ENCODE measurements at places on chromosomes 16 and 17.

GRCh38 chr17:39658760-39659159, 6.4 kb upstream of the TCAP start:
- DNase-seq: no peak

DNA sequence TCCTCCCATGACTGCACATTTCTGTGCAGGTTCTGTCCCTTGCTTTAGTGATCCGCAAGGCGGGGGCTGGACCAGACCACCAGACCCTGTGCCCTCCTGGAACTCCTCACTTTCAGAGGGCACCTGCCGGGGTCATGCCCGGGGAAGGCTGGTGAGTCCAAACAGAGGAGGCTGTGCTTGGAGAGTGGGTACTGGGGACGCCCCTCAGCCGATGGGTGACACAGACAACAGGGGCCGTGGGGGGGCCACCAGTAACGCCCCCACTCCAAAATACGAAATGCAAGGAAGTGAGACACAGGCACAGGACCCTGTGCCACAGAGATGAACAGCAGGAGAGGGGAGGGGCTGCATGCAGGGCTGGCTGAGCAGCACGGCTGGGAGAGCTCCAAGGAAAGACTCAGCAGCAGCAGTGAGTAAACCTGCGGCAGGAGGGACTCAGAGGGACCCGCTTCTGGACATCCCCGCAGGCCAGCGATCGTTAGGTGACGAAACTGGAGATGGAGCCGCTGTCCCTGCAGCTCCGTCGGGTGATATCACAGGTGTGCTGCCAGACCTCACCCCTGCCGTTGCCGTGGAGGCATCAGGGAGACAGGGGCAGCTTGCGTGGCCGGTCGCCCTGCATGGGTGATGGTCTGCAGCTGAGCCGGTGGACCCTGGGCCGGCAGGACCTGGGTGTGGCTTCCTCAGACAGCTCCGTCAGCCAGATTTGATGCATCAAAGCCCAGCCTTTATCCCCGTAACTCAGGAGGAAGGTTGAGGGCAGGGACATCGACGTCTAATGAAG, 71.2 kb upstream of the GNG13 start:
- no peak for DNase-seq

DNA sequence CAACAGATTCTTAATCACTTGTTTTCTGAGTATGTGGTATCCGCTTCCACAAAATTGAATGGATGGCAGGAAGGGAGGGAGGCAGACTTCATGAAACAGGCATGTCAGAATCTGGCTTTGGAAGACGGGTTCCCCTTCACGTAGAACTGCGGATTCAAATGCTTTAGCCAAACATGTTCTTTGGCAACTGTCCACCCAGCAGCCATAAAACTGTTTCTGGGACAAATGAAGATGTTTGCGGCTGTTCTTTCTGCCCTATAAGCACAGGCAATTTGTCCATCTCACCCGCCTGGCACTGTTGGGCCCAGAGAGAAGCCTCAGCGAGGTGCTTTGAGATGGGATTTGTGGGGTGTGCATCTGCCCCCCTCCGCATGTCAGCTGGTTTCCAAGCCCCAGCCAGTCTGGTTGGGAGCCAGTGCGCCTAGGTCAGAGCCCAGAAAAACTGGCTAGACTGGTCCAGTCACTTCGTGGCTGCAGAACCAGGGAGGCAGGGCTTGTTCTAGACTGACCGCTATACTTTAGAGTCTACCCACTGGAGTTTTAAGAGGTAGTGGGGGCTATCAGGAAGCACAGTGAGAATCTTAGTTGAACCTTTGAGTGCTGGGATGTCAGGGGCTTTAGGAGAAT, 6.3 kb downstream of the CRHR1 start:
- DNase-seq: no peak

GRCh38 chr17:36812762-36813161, 124.5 kb upstream of the LHX1 start:
- DNase-seq: no peak

DNA sequence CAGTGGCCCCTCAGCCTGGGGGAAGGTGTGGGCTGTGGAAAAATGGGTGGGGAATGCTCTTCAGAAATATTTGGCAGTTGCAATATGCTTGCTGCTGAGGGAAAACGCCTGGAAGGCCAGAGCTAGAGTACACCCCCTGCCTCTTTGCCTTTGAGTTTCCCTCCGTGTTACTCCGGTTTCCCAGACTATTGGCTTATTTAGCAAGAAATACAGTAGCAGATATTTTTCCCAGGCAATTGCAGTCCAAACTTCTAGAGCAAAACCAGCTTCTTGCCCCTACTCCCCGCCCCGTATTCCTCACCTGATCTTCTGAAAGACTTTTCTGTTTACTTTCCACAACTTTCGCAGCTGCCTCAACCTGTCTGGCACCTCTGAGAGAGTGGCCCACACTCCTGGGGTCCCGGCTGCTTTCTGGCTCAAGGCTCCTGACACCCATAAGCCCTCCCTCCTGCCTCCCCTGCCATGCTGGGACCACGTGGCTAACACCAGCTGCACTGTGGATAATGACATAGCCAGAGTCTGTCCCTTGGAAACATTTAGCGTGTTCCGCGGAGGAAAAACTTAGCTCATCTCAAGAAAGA, 45.8 kb upstream of the HELZ start:
- no peak for DNase-seq

DNA sequence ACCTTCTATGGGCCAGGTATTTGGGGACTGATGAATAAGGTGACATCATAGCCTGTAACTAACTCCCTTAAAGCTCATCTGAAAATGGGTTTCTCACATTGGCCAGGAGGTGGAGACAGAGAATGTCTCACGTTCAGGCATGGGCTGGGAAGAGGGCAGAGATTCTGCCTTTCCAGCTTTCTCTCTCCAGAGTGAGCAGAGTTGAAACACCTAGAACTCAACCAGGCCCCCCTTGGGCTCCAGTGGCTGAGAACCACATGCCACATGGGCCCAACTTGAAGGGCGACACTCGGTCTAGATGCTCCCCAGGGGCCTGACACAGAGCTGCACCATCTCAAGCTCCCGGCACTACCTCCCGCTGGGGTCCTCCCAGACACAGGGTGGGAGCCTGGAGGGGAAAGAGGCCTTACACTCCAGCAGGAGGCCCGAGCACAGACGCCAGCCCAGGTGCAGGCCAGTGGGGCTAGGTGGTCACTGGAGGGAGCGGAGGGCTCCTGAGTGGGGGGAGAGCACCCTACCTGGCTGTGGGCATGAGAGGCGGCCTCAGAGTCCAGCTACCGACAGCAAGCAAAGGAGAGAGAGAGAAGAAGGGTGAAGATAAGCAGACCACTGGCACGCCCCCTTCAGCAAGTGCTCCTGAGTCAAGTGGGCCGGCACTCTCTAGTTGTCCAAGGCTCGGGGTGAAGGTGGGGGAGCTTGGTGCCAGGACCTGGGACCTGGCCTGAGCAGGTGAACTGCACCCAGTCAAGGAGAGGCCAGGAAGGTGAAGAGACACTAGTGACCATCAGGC, 55.9 kb downstream of the MYO18A start:
- DNase-seq: peak; percentile 50

GRCh38 chr16:51302042-51302441, 151.0 kb upstream of the SALL1 start:
- DNase-seq: no peak

GRCh38 chr17:41058741-41059140, 1.2 kb downstream of the KRTAP2-3 start:
- no peak for DNase-seq

DNA sequence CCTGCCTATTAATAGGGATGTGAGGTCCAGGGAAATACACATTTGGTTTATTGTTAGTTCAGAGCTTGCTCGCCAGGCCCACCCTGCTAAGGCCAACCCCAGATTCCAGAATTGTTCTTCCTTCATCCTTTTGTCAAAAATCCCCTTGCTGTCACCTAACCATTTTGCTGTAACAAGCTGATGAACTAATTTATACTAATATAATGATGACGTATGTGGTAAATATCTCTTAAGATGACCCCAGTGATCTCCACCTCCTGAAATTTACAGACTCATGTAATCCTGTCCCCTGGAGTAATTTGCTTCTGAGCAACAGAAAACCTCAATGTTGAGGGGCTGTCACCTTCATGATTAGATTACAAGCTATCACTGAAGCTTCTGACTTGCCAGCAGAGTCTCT, 236.3 kb upstream of the N4BP1 start:
- DNase-seq: no peak

DNA sequence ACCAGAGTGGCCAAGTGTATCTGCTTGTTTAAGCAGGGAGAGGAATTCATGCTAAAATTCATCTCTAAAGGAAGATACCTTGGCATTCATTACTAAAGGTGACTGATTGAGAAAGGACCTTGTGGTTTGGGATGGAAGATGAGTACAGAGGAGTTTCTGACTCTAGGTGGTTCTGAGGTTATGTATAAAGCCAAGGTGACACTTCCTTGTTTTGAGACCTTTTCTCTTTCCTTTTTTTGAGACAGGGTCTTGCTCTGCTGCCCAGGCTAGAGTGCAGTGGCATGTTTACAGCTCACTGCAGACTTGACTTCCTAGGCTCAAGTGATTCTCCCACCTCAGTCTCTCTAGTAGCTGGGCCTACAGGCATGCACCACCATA, 9.1 kb downstream of the ABHD15 start:
- DNase-seq: no peak

DNA sequence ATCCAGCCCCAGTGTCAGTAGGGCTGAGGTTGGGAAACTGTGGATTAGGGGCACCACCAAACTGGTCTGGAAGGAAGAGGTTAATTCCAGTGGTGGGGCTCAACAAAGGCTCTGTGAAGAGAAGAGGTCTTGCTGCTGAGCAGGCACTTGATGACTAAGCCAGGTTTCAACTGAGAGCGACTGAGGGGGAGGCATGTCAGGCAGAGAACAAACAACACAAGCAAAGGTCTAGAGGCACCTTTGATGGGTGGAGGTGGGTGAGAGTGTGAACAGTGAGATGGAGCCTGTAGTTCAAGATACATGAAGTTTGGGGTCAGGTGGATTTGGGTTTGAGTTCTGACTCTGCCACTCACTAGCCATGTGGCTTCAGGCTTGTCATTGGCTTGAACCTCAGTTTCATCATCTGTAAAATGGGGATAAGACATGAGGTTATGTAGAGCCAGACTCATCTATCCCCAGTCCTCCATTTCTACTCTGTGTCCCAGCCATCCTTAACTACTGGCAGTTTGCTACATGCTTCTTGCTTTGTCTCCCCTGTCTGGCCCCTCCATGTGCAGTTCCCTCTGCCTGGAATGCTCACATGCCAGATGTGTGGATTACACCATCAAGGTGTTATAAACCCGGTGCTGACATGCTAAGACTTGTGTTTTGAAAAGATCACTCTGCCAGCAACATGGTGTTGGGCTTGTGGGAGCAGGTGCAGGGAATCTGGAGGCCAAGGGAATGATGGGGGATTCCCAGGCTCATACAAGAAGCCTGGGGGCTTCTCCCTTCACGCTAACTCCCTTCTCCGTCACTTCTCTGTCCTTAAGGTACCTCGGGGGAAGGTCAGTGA, 3.0 kb upstream of the RMI2 start:
- DNase-seq: no peak

- DNase-seq: no peak
Observed at GRCh38 chr17:80798595-80799537, 192.8 kb upstream of the CHMP6 start.

DNA sequence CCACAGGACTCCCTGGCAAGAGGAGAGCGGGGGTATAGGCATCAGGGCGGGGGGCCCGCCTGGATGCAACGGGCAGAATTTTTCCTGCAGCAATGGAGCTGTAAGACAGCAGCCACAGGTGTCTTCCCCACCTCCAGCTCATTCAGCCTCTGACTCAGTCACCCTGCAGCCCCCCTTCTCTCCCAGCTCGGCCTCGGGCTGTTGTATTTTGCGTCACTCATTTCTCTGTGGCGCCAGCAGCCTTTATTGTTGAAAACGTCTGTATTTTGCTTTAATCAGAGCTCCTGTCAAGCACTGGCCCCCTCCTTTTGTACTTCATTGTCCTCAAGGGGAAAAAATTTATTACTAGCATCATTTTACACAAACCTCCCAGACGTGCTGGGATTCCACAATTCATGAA, 117.7 kb downstream of the WSCD1 start:
- no peak for DNase-seq

- DNase-seq: no peak
Observed at GRCh38 chr16:49003022-49003421, 278.6 kb downstream of the CBLN1 start.

DNA sequence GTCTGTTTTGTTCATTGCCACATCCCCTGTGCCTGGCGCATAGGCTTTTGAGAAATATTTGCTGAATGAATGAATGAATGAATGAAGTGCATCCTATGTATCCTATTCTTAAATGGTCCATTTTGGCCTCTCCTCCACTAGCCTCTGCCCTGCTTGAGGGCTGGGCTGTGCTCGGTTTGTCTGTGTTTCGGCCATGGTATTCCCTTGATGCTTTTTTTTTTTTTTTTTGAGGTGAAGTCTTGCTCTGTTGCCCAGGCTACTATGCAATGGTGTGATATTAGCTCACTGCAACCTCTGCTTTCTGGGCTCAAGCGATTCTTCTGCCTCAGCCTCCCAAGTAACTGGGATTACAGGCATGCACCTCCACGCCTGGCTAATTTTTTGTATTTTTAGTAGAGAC, 110.1 kb downstream of the NTN1 start:
- no peak for DNase-seq

GRCh38 chr16:73315645-73316044, 267.7 kb upstream of the ZFHX3 start:
- no peak for DNase-seq

DNA sequence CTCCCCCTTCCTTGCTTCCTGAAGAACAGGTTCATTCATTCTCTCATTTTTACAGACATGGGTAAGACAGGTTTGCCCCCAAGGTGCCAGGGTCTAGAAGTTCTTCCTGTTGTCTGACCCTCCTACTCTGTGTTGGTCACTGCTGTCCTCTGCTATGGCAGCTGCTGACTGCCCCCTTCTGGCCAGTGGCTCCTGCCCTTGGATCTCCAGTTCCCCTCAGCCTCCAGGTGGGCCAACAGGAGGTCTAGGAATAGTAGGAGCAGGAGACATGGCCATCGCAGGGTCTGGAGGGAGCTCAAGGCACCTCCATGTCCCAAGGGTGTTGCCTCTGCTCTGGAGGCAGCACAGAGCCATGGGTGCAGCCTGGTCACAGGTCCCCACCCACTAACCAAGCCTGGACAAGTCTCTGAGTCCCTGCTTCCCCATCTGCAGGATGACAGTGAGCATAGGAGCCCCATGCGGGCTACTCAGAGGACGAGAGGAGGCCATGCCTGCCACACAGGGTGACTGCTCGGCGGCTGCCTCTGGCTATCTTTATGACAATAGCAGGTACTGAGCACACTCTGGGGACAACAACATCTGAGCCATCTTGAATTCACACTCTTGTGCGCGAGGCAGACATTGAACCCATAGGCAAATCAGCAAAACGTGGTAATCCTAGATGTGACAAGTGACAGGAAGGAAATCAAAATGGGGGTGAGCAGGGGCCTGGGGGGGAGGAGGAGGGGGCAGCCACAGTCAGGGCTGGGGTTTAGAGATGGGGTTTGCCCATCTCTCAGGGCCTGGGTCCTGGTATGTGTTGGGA, 27.0 kb upstream of the NXPH3 start:
- no peak for DNase-seq

GRCh38 chr17:8745586-8746500, 1.2 kb upstream of the CCDC42 start:
- DNase-seq: no peak

- no peak for DNase-seq
Observed at GRCh38 chr17:78390241-78391050, 12.0 kb downstream of the PGS1 start.

GRCh38 chr17:73386561-73386960, 74.8 kb upstream of the CDC42EP4 start:
- DNase-seq: no peak

- no peak for DNase-seq
Observed at GRCh38 chr17:28920201-28920600, 17.3 kb upstream of the DHRS13 start.

GRCh38 chr16:405548-406506, 4.1 kb downstream of the DECR2 start:
- DNase-seq: no peak
